Aorta (tissue), 5 donors: ENCODE measurements at places on chromosomes 2 and 18. TPM values are rescaled to one million over a fixed set of nuclear protein-coding genes. Genes with fewer than 3 reads are reported as not detected.

GRCh38 chr2:133223226-133223625 lies 345.0 kb downstream of the NCKAP5 start:
- DNase-seq, result no peak

The LOXHD1 gene
- 0.16 TPM for total RNA-seq

DNA sequence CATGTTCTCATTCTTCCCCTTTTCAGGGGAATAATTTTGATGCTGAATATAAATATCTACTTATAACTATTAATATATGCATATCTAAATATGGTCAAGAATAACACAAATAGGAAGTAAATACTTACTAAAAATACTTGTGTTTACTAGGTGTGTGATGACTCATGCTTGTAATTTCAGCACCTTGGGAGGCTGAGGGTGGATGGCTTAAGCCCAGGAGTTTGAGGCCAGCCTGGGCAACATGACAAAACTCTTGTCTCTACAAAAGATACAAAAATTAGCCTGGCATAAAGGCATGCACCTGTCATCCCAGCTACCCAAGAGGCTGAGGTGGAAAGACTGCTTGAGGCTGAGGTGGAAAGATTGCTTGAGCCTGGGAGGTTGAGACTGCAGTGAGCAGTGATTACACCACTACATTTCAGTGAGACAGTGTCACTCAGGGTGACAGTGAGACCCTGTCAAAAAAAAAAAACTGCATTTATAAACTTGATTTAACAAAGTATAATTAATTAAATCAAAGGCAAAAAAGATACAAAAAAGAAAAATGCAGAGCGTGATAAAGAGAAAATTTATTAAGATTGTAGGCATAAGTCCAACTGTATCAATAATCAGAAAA lies 703.1 kb upstream of the VRK2 start:
- no peak for DNase-seq

The NXPH2 gene
- total RNA-seq, result not detected
